COLO829 (cell line): ENCODE measurements at places on chromosomes 2 and 18.
A peak's percentile ranks its signal among the peaks of the same experiment; 100 is the strongest.

DNA sequence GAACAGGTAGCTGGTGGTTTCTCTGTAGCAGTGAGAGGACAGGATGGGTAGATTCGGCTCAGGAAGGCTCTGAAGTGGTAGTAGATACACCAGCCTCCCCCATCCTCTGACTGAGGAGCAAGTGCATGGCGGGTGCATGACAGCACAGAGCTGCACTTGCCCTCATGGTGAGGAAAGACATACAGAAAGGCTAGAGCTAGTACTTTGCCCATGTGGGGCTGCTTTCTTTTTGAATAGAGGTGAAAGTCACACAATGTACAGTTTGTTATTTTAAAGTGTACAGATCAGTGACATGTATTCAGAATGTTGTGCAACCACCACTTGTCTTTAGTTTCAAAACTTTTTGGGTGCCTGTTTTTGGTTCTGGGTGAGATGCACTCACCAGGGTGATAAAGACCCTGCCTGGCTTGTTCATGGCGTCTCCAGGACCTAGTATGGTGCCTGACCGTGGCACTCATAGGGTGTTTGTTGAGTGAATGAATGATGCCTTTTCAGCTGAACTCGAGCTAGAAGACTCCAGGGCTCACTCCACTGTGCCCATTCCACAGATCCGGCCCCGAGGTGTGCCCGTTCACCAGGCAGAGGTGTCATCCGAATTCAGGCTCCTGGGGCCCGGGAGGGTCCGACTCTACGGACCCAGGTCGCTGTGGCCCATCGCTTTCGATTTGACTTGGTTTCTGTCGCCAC lies 421 bp upstream of the VAMP5 start:
- no peak for DNase-seq

DNA sequence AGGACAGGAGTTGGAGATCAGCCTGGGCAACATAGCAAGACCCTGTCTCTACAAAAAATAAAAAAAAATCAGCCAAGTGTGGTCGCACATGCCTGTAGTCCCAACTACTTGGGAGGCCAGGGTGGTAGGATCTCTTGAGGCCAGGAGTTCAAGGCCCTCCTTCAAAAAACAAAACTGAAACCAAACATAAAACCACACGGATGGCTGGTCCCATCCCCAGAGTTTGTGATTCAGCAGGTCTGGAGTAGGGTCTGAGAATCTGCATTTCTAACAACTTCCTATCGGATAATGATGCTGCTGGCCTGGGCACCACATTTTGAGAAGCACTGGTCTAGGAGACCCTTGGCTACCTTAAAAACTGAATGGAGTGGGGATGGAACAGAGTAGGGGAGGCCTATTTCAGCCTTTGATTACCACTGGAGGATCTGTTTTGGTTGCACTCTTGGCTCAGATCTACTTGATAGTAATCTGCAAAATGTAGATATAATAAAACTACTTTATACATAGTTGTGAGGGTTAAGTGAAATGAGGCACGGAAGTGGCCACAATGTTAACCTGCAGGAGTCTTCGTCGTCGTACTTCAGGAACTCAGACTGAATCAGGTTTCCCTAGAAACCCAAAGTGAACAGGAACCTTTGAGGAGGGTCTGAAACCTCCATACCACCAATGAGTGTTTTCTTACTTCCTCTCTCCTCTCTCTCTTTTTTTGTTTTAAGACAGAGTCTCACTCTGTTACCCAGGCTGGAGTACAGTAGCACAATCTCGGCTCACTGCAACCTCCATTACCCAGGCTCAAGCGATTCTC lies 25.5 kb upstream of the NFE2L2 start:
- no peak for DNase-seq

DNA sequence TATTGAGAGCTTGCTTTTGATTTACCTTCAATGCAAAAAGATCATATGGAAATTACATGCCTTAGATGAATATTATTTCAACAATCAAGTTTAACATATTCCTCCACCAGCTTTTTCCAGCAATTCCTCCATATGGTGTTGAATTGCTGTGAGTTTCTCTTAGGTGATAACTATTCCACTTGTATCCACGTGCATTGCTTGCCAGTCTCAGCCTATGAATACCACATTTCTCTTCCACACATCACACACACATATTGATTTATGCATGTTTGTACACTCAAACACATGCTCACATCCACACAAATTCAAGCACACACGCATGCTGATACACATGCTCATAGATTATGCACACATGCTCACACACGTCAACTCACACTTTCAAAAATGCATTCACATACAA lies 770.0 kb upstream of the LINC00305 start:
- DNase-seq, result no peak

DNA sequence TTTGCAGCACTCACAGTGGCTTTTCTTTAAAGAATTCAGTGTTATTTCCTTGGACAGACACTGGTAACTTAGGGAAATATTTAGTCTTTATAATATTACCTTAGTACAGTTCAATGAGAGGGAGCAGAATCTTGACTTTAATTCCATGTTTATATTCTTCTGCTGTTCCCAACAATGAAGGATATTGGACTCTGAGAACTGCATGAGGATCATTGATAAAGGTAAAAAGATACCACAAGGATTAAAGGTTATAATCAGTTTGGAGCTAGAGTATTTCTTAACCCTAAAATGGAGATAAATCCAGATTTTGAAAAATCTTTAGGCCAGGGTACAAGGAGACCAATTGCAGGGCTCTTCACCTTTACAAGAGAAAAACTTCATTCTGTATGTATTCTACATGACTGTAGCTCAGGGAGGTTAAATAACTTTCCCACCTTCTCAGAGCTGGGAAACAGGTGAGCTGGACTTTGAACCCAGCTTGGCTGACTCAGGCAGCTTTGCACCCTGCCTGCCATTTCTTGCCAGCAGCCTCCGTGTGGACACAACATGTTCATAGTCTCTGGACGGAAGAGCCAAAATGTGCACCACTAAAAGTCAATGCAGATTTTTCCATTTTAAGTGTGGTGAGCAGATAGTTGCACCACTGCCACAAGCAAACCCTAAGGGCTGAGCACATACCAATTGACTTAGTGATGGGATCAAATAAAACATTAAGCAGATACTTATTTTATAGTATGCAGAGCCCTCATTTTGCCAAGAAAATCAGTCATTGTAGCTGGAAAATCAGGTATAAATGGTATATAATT lies 26.7 kb downstream of the UPP2 start:
- no peak for DNase-seq

DNA sequence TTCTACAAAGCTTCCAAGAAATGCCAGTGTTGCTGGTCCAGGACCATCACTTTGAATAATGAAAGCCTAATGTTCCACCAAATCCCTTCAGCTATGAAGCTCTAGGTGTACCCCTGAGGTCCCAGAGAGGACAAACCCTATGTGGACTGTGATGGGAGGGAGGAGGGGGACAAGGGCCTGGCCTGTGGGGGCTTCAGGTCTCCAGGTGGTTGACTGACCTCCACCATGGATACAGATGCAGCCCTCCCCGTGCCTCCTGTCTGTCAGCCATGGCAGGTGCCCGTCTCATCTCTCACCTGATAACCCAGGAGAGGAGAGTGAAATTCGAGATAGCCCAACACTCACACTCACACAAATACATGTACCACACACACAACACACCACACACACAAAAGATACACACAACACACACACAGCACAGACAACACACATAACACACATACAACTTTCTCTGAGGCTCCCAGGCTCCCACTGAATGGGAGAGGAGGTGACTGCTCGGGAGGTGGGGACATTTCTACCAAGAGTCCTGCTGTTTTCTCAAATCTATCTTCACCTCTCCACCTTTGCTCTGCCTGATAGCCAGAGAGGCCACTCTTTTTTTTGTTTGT lies 12.8 kb upstream of the RHOB start:
- DNase-seq, result no peak

GRCh38 chr2:241110607-241111439 lies 8.7 kb upstream of the MTERF4 start:
- DNase-seq, result no peak

DNA sequence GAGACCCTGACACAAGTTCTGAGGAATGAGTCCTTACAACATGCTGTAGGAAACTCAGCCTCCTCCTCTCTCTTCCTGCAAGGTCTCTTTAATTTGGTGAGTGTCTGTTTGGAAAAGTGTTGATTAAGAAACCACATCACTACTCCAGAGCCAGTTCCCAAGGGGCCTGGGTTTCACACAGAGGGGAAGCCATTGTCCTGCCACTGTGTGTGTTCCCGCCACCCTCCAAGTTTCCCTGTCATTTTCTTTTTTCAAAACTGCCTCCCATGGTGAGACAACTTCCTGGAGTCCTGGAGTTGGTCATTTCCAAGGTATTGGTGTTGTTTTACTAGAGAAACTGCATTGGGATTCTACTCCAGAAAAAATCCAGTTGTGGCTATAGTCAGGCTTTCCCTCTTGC lies 232.0 kb upstream of the PARD3B start:
- DNase-seq, result no peak

DNA sequence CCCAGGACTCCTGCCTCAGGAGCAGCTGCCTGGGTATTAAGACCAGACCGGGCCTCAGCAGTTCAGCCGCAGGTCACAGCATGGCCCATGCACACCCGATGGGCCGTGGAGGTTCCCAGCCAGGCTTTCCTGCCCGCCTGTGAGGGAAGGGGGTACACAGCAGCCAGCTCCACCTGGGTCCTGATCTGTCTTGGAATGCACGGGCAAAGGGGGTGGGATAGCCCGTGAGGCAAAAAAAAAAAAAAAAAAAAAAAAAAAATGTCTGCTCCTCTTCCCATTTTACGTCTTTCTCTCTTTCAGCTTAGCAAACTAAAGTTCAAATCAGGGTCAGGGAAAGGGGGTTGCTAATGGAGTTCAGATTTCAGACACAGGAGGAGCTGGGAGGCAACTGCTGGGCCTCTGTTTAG lies 385.2 kb downstream of the TNS1 start:
- DNase-seq, result no peak

DNA sequence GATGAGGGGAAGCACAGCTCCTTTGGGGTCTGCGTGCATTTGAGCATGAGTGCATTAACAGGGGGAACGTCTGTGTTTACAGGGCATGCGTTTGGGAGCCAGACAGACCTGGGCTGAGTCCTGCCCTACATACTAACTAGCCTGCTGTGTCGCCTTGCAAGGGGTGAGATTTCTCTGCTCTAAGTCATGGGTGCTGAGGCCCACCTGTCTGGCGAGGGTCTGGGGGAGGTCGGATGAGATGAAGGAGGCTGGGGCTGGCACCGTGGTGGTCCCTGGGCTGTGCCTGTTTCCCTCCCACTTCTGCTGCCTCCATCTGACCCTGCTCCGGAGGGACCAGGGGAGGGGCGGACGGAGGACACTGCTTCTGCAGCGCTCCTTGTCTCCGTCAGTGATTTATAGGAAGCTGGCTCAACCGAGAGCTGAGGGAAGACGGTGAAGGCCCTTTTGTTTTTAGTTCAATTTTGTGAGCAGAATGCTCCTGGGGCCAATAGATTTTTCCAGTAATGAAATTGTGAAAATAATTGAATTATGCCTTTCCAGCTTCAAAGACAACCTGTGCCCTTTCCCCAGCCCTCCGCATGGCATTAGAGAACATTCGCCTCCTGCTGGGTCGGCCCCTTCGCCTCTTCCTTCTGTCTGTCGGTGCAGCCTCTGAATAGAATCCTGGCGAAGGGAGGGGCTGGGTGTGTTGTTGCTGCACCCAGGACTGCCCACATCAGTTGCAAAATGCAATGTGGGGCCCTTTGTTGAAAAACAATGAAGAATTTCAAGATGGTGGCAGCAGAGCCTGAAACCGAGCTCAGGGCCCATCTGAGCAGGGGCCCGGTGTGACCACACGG lies 49.7 kb downstream of the RRM2 start:
- no peak for DNase-seq

DNA sequence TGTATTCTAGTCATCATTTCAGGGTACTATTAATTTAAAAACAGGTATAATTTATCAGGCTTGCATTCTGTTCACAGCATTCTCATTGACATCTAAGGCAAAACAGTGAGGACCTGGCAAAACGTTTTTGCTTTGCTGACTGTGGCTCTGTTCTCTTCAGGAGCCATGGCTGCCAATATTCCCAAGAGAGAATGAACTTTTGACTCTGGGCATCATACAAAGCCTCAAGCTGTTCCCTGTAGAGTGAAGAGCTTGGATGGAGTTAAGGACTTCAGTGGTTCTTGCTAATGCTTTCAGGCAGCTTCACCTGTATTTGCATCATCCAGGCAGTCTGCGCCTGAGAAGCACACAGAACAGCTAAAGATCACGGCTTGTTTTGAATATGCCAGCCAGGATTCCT lies 65.9 kb upstream of the CAVIN2 start:
- DNase-seq, result no peak

- no peak for DNase-seq
Observed at GRCh38 chr18:54241483-54241882, 17.0 kb upstream of the MBD2 start.

DNA sequence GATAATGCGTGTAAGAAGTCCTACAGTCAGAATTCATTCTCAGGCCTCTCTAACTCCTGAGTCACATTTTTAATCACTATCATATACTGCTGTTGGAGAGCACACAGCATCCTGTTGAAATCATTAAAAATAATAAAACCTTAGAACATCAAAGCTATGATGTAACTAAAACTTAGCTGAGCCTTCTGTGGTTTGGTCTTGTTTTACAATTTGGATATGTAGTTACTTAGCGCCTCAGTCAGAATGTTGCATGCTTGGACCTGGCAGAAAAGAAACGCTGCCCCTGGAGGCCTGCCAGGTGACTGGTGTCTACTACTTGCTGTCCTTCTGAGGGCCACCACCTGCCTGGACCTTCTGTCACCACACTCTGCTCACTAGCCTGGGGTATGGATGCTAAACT lies 261.1 kb upstream of the RASGRP3 start:
- DNase-seq, result no peak

- DNase-seq, result no peak
Observed at GRCh38 chr2:234710066-234710465, 213.2 kb upstream of the ARL4C start.

DNA sequence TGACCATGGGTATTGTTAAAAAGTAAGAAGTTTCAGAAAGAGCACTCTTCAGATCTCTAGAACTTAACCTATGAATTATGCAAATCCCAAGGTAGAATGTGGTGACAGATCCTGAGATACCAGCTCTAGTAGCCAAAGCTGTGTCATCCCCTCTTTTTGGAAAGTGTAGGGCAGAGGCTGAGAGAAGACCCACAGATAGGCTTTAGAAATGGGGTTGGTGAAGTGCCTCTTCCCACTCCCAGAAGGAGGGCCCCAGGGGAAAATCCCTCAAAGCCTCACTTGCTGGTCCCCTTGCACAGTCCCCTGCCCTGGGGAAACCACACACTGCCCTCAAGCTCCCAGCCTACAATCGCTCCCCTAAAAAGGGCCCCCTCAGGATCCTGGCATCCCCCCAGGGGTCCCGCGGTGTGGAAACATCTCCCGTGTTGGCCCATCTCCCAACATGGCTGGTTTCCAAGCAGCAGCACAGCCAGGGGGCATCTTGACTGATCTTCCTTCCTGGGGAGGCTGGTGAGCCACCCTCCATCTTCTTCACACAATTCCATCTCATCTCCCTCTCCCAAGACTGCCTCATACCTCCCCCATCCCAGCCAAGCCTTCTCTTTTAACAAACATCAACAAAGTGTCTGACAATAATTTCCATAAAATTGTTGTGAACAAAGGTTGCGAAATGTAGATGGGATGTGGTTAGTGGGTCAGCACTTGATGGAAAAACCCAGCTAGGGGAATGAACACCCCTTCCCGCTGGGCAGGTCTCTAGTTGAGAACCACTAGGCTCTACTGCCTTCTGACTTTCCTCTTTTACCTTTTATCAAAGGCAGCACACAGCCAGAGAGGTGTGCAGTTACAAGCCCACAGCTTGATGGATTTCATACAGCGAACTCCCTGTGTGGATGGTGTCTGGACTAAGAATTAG lies 25.1 kb downstream of the MAL start:
- no peak for DNase-seq

- DNase-seq, result peak; percentile 68
Observed at GRCh38 chr2:65554765-65555591, 122.6 kb upstream of the SPRED2 start.
